NCI-H345 (cell line): ENCODE measurements at places on chromosomes 5 and 9.
A peak's percentile ranks its signal among the peaks of the same experiment; 100 is the strongest.

- DNase-seq: peak; percentile 26
These were observed at the start of gene NR2F1-AS1 for GRCh38 chr5:93580927-93581445. NR2F1-AS1 (minus strand) TSS chr5:93581219.

GRCh38 chr9:32899181-32899580 is 102.2 kb downstream of the APTX start:
- no peak for DNase-seq

GRCh38 chr5:174806729-174807128 is 82.3 kb downstream of the MSX2 start:
- no peak for DNase-seq

GRCh38 chr5:17196697-17197096 is 20.7 kb upstream of the BASP1 start:
- DNase-seq: no peak

DNA sequence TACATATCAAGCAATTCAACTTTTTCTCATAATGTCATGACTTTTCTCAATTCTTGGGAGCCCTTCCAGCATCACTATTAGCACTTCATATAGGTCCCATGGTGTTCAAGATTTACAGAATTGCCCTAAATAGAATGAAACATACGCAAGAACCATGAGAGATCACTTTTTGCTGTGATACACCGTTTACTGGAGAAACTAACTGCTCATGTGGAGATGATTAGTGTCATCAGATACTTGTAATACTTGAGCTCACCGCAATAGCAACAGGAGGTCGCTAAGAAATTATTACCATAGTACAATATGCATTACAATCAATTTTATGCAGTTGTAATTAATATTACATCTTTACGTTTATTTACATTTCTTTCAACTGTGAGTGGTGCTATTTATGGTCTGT is 4.8 kb upstream of the PCSK5 start:
- no peak for DNase-seq

GRCh38 chr9:38523121-38523520 is 97.3 kb downstream of the ANKRD18A start:
- DNase-seq: no peak

- no peak for DNase-seq
These were observed 27.5 kb upstream of the SYK start for GRCh38 chr9:90774071-90774470.

DNA sequence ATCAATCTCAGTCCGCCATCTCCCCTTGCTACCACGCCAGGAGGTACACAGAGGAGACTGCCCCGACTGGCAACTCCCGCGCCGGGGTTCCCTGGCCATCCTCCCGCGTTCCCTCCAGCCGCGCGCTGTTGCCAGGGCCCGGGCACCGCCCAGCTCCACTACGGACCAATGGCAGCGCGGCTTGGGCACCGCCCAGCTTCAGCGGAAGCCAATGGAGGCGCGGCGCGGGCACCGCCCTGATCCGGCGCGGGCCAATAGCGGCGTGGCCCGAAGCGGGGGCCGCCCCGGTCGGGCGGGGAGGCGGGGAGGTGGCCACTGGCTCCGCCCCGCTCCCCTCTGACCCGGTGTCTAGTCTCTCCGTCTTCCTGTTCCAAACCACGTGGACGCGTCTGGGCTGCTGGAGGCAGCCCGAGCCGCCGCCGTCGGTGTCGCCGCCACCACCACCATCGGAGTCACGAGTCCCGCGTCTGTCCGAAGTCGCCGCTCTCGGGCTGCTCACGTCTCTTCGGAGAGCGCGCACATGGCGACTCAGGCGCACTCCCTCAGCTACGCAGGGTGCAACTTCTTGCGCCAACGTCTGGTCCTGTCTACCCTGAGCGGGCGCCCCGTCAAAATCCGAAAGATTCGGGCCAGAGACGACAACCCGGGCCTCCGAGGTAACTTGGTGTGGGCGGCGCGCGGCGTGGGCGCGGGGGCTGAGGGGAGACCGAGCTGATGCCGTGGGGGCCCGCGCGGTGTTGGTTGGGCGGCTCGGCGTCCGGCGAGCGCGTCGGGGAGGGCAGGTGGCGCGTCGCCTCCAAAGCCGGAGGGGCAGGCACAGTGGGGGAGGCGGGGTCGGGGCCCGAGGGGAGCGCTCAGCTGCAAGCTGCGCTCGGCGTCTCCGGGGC is at the start of gene RCL1:
Gene RCL1, plus strand, starts transcription at position 373 of the 887 bp plus-strand sequence. Its CDS starts 148 bp downstream, at position 521.
- peak; percentile 98 for DNase-seq

GRCh38 chr9:37906312-37907239 is 2.6 kb upstream of the SLC25A51 start:
- no peak for DNase-seq

DNA sequence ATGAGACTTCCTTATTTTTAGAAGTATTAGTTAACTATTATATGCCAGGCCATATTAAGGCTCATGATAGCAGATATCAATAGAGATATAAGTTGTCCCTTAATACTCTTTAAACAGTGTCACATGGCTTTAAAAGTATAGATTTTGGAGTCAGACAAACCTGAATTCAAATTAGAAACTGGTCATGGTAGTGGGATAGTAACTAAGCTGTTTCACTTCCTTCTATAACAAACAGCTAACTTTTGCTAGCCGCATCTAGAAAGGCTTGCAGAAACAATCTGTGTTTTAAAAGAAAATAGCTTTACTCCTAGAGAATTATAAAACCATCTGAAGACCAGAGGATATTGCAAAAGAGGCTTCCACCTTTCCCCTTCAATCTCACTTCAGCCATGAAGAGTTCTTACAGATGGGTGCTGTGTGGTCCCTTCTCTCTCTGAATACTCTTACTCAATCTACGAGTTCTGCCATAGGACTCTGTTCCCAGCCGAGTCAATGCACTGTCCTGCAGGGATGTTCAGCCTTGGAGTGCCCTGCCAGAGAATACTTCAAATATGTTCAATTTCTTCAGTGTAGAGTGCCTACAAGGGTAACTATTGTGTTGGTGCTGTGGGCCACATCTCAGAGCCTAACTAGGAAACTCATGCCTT is 810.2 kb downstream of the EFNA5 start:
- no peak for DNase-seq

- DNase-seq: no peak
These were observed 496 bp downstream of the TLX3 start for GRCh38 chr5:171309276-171310211.

GRCh38 chr9:97809666-97810344 is 43.2 kb upstream of the FOXE1 start:
- peak; percentile 80 for DNase-seq

GRCh38 chr5:34436761-34437501 is 219.2 kb upstream of the RAI14 start:
- DNase-seq: no peak

DNA sequence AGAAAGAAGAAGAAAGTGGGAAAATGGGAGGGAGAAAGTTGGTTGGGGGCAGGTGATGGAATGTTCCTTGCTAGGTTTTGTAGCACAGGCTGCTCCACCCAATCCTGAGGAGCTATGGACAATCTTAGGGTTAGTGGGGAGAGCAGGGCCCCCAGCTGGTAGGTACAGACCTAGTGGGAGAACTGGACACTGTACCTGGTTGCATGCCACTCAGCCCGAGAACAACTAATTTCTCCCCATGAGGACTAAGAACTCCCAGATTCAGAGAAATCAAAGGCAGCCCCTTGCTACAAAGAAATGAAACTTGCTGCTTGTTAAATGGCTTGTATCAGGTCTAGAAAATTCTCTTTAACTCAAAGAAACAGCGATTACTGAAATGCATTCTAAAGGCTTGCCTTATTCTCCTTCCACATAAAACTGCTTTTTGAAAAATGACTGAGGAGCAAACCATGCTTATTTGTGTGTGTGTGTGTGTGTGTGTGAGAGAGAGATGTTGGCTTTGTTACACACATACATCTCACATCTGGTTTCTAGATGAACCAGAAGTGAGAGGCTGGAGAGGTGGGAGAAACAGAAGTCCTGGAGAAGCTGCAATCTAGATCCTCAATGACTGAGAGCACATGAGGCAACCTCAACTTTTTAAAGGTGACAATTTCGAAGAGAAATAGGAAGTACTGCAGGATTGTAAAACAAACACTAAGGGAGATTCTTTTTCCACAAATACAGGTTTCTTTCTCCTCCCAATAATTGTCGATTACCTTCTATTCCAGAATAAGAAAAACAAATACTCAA is 28.9 kb downstream of the FYB1 start:
- DNase-seq: no peak

GRCh38 chr5:71475788-71476384 is 20.4 kb downstream of the BDP1 start:
- no peak for DNase-seq

DNA sequence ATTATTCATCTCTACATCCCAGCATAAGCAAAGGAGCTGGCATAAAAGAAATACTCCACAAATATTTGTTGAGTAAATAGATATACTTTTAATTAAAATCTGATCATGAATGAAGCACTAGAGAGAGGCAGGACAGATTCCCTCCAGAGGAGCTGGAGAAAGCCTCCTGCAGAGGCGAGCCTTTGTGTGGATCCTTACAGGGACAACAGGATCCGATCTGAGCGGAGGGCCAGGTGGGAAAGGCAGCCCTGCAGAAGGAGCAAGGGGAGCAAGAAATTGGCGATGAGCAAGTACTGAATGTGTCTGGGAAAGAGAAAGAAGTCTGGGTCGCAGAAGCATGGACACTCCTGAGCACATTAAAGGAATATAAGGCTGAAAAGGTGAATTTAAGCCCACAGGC is 69.4 kb downstream of the EBF1 start:
- no peak for DNase-seq

- no peak for DNase-seq
These were observed 136.4 kb downstream of the PIP5K1B start for GRCh38 chr9:68841276-68842052.

DNA sequence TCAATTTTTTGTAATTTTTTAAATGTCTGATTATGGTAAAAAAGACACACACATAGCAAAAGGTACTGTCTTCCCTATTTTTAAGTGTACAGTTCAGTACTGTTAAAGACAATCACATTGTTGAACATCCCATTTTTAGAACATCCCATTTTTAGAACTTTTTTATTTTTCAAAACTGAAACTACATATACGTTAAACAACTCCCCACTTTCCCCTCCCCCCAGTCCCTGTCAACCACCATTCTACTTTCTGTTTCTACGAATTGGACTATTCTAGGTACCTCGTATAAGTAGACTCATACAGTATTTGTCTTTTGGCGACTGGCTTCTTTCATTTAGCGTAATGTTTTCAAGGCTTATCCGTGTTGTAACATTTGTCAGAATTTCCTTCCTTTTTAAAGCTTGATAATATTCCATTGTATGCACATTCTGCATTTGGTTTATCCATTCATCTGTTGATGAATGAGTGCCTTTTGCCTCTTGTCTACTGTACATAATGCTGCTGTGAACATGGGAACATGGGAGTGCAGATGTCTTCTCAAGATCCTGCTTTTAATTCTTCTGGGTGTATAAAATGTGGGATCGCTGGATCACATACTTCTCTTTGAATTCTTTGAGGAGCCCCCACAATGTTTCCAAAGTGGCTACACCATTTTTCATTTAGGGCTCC is 154.0 kb downstream of the PIK3R1 start:
- no peak for DNase-seq

DNA sequence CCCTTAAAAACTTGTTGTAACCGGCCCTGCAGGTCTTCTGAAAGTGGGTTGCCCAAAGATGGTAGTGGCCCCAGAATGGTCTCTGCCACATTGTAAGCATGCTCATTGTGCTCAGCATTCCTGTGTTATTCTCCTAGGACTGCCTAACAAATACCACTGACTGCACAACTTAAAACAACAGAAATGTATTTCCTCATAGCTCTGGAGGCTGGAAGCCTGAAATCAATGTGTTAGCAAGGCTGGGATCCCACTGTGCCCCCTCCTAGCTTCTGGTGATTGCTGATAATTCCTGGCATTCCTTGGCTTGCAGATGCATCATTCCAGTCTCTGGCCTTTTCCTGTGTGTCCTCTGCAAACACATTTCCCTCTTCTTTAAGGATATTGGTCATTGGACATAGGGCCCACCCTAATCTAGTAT is 3.4 kb upstream of the GCNT4 start:
- DNase-seq: no peak

GRCh38 chr5:3389471-3390026 is 206.1 kb upstream of the IRX1 start:
- no peak for DNase-seq

- no peak for DNase-seq
These were observed 212.5 kb downstream of the RAB3C start for GRCh38 chr5:58795327-58795726.

GRCh38 chr9:35398651-35399335 is 91.1 kb upstream of the RUSC2 start:
- no peak for DNase-seq

DNA sequence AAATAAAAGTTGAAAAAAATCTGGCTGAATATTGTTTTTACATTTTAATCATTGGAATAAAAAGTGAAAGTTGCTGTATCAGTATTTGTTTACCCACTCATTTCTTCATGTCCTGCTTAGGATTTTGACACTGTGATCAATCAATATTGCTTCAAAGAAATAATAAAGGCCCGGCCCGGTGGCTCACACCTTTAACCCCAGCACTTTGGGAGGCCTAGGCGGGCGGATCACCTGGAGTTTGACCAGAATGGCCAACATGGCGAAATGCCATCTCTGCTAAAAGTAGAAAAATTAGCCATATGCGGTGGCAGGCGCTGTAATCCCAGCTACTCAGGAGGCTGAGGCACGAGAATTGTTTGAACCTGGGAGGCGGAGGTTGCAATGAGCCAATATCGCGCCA is 93.7 kb upstream of the CTNND2 start:
- DNase-seq: no peak

DNA sequence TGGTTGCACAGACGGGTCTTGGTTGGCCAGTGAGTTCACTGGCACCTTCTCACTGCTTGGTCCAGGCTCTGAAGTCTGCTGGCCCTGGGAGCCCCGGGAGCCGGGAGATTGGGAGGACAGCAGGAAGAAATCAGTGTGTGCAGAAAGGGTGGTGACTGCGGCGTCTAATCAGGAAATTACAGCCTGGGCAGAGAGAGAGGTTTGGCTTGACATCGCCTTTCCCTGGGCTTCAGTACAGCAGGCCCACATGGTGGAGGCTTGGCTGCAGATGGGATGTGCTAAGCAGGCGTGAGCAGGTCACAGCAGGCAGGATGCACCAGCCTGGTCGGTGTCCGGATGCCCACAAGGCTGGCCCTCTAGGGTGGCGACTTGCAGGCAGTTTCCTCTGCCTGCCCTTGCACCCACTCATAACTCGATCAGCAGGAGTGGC is 17.2 kb downstream of the PITX1 start:
- no peak for DNase-seq

DNA sequence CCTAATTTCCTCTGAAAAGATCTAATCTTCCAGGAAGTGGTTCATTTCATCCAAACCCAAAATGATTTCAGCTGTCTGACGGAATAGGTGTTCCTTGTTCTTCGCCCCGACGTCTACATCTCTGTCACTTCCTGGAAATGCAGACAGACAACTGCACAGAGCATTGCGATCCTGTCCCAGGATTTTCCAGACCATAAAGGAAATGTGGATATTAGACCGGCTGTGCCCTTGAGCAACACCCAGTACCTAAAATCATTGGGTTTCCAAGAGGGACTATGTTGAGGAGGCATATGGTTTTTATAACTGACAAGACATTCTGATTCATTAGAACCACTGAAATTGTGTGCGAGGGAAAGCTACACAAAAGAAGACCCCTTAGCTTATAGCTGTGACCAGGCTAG is 74.2 kb downstream of the MSX2 start:
- DNase-seq: no peak
